Breast epithelium (tissue), 4 donors: ENCODE measurements at places on chromosomes 2 and 18. TPM values are rescaled to one million over a fixed set of nuclear protein-coding genes. Genes with fewer than 3 reads are reported as not detected.

DNA sequence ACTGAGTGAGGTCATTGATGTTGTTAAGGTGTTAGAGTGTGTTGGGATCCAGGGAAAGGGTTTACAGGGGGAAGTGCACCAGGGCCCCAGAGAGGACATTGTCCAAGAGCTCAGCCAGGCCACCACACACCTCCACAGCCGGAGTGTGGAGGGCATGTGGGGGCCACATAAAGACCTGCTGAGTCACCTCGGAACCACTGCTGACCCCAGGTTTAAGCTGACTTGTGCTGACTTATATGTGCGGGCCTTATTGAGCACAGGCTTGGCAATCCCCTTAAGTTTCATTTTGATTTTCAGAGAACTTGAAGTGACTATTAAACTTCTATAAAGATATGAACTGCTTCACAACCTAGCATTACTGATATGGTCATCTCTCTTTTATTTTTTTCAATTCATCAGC, 166.2 kb upstream of the MAP3K20 start:
- no peak for DNase-seq

DNA sequence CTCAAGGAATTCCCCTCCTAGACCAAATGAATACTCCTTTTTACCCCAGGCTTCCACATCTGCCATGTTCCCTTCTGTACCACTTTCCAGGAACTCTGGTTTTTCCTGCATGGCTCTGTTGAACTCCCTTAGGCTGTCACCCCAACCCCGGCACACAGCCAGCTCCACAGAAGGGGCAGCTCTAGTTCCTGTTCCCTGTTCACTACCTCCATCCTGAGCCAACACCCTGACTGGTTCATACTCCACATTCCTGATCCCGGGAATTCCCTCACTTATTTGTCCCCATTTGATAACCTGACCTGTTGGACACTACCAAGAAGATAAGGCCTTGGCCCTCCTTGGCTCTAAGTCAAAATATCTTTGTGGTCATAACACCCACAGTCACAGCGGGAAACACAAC, 280.9 kb upstream of the RAB6C start:
- no peak for DNase-seq

DNA sequence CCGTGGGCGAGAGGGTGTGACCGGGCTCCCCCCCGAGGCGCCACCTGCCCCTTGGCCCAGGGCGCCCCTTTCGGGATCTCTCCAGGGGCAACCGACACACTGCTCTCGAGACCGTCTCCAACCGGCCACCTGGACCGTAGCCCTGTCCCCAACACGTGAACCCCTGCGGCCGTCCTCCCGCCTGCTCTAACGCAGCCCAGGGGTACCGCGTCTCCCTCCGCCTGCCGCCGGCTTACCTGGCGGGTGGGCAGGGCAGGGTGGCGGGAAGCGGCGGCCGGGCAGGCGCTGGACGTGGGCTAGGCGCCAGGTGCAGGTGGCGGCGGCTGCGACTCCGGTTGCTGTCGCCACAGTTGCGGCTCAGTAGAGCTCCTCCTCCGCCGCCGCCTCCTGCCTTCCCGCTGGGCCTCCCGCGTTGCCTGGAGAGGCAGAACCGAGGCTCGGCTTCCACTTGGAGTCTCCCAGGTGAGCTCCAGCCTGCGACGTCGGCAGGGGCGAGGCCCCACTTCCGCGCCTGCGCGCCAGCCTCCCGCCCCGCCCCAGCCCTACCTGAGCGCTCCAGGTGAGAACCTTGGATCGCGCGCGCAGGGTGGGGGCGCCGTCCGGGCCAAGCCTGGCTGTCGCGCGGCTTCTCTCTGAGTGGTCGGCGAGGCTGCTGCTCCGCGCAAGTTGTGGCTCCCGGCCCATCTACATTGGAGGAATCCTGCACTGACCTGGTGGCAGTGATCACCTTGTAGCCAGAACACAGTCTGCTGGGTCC, at the start of gene GALNT3:
Gene GALNT3, minus strand, starts transcription at position 469 of the 757 bp plus-strand sequence. CDS start 23,547 bp downstream, outside the sequence.
- DNase-seq = peak; percentile 92

GRCh38 chr2:37641582-37642171, 29.8 kb downstream of the CDC42EP3 start:
- no peak for DNase-seq

- no peak for DNase-seq
Measured at GRCh38 chr18:42038936-42039335, 83.9 kb downstream of the PIK3C3 start.

GRCh38 chr2:70808983-70809958, 11.1 kb downstream of the CLEC4F start:
- DNase-seq = no peak

DNA sequence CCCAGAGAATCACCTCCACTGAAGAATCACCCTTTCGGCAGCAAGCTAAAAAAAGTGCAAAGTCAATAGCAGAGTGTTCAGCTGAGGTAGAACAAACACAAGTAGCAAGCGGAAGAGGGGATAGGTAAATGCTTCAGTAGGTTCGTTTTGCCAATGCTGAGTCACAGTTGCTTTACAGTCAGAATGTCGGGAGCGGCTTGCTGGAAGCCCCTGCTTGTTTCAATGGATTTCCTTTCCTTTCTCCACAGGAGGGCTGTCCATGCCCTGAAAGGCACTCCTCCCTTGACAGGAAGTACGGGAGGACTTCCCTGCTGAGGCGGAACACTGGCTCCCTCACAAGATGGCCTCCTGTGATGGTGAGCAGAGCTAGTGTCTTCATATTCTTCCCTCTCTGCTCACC, 146.2 kb upstream of the LYPD1 start:
- no peak for DNase-seq

GRCh38 chr2:172100935-172101820, 1.5 kb downstream of the DLX2 start:
- no peak for DNase-seq

MAPK4 gene
- 0.64 TPM for total RNA-seq

GRCh38 chr2:16010011-16010410, 69.7 kb downstream of the MYCN start:
- DNase-seq = no peak
